ENCODE measurements at places on chromosomes 1 and 21.
A peak's percentile ranks its signal among the peaks of the same experiment; 100 is the strongest.

DNA sequence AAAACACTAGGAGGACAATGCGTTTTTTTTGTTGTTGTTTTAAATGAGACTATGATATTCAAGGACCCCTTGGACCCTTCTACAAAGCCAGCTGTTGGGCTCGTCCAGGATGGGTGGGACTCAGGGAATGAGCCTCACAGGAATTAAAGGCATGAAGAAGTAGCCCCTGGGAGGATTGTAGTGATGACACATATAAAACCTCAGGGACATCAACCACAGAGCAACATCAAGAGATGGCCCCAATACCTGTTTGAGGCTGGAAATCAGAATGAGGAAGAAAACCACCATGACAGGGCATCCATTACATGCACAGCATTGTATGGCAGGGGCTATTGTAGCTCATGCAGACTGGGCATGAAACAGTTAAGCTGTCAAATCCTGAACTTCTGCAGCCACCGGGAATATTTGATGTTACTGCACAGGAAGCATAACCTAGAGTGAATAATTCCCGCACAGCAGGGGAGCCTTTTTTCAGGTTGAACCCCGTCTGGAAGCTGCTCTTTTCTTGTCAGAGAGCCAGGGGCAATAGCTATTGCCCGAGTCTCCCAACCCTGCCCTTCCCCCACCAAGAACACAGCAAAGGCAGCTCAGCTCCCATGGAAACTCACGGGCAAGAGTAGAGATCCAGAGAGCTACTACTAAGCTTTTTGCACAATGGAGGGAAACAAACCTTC lies 140.2 kb upstream of the FGGY start:
- no peak for DNase-seq

- DNase-seq: no peak
Measured at GRCh38 chr1:231106347-231106746, 55.5 kb upstream of the TRIM67 start.

DNA sequence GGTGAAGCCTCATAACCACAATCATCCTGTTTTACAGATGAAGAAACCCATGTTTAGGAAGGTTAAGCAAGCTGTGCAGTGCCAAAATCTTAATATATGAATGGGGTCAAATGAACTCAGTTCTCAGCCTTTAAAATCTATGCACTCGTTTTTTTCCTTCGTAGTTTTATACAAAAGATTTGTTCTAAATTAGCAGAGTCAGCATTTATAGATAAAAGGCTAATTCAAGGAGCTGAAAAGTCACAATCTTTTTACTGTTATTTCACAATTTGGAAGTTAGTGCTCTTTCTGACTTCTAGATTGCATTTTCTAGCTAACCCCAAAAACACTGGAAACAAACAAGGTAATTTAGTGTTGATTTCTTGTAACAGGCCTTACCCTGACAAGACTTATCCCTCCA lies 766.9 kb upstream of the ADGRL4 start:
- no peak for DNase-seq

GRCh38 chr1:199815947-199816346 lies 211.6 kb upstream of the NR5A2 start:
- no peak for DNase-seq

GRCh38 chr1:201022820-201023516 lies 546 bp downstream of the KIF21B start:
- DNase-seq: no peak

DNA sequence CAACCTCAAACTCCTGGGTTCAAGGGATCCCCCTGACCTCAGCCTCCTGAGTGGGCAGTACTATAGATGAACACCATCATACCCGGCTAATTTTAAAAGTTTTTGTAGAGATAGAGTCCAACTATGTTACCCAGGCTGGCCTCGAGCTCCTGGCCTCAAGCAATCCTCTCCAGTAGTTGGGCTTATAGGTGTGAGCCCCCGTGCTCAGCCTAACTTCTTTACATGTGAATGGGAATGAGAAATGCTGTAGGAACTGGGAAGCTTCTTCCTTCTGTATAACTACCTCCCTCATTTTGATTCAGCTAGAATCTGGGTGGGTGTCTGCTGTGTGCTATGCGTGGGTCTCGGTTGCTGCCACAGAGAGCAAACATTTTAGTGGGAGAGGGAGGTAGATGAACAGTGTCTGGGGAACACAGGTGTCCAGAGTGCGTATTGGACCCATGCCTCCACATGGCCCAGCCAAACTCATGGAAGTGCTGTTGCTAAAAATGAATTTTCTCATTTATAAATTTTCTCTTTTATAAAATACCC lies 150.6 kb downstream of the NOS1AP start:
- no peak for DNase-seq

DNA sequence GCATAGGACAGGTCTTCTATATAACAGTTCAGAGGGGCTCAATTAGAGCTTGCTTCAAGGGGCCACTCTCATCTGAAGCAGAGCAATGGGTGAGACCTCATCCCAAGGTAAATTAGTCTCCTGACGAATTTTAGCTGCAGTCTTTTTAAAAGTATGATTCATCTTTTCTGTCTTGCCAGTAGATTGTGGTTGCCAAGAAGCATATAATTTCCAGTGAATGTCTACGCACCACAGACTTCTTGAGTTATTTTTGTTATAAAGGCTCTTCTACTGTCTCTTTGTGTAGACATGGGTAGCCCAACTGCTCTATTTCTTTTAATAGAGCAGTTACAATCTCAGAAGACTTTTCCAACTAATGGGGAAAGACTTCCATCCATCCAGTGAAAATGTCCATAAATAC lies 108.9 kb upstream of the FMN2 start:
- DNase-seq: no peak

DNA sequence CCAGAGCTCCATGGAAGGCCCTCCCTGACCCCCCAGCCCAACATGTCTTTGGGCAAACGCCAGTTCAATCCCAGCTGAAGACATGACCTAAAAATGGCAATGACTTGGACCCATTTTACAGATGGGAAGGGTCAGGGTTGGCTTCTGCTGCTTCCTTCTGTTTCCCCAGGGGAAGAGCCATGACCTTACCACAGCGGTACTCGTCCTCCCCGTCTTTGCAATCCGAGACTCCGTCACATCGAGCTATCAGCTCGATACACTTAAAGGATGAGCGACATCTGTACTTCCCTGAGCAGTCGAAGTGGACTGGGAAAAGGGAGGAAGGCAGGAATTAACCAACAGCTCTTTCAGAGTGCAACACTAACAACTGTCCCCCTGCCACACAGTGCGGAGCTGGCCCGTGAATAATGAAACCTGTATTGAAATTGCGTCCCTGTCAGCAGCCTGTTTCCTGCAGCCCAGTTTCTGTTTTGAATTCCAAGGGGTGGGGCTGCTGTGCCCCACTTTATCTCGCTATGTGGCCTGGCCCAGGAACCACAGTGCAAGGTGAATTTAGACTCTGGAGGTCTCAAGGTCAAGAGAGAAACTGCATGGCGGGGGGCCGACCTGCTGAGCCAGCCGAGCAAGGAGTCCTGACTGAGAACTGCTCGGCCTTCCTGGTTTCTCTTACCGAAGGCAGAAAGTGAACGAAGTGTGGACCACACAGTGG lies 7.0 kb downstream of the TMPRSS3 start:
- DNase-seq: no peak

DNA sequence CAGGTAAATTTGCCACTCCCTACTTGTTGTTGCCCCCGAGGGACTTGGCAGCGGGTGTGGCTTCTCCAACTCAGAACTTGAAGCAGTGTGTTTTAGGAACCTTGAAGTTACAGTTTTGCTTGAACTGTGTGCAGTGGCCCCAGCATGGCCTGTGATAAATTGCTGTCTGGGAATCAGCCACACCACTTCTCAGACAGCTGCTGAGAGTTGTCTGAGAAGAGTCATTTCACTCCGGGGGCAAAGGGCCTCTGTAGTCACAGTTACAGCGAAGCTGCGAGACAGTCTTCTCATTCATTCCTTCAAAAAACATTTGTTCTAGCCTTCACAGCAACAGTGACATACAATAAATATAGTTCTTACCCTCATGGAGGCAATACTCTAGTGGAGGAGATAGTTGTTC lies 70.3 kb downstream of the PROX1 start:
- no peak for DNase-seq

DNA sequence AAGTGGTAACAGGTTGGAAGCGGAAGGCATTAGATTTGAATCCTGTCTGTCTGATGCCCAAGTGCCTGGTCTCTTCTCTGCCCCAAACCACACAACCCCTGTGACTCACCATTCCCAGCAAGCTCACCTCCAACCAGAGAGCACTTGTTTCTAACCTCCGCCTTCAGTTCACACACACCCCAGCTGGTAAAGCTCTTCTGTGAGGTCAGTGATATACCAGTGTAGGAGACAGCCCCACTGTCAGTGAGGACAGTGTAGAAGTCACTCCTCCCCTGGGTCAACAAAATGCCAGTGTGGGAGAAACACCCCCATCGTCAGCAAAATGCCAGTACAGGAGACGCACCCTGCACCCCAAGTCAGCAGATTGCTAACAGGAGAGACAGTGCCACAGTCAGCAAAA lies 2.6 kb downstream of the RIMS3 start:
- peak; percentile 55 for DNase-seq

- peak; percentile 40 for DNase-seq
Measured at GRCh38 chr1:109595531-109595930, 23.9 kb downstream of the GNAT2 start.

- no peak for DNase-seq
Measured at GRCh38 chr1:8680664-8681650, 136.5 kb downstream of the RERE start.

GRCh38 chr1:29033829-29034466 lies 89.8 kb downstream of the TMEM200B start:
- peak; percentile 48 for DNase-seq

- no peak for DNase-seq
Measured at GRCh38 chr1:4019147-4019521, 119.1 kb upstream of the C1orf174 start.

GRCh38 chr1:5917281-5917590 lies 75.0 kb downstream of the NPHP4 start:
- no peak for DNase-seq

DNA sequence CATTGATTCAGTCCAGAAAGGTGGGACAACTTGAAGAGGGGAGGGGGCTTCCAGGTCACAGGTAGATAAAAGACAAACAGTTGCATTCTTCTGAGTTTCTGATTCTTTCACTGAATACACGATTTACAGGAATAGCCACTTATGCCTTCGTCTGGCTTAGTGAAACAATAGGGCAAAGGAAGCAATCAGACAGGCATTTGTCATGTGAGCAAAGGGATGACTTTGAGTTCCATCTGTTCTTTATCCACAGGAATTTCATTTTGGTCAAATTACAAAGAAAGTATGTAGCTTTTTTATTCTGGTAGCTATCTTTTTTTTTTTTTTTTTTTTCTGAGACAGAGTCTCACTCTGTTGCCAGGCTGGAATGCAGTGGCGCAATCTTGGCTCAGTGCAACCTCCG lies 202.5 kb downstream of the TTLL7 start:
- DNase-seq: no peak

- no peak for DNase-seq
Measured at GRCh38 chr1:31771891-31772668, 7.9 kb upstream of the ADGRB2 start.
